Effector memory CD4-positive, alpha-beta T cell (primary cell): ENCODE measurements at places on chromosomes 4 and X.
A peak's percentile ranks its signal among the peaks of the same experiment; 100 is the strongest.

GRCh38 chr4:7295911-7296660 is 103.7 kb downstream of the SORCS2 start:
- H3K4me1 ChIP-seq: no peaks in the 10 kb centered on the region
- H3K36me3 ChIP-seq: no peaks in the 10 kb centered on the region
- H3K27me3 ChIP-seq: no peaks in the 10 kb centered on the region
- H3K4me3 ChIP-seq: no peak overlapping the region

GRCh38 chr4:148059617-148060180 is 327.8 kb downstream of the ARHGAP10 start:
- peaks cover 23% of the 10 kb centered on the region for H3K4me1 ChIP-seq
- H3K27ac ChIP-seq: no peak overlapping the region
- no peaks in the 10 kb centered on the region for H3K27me3 ChIP-seq
- DNase-seq: no peak
- no peaks in the 10 kb centered on the region for H3K36me3 ChIP-seq

DNA sequence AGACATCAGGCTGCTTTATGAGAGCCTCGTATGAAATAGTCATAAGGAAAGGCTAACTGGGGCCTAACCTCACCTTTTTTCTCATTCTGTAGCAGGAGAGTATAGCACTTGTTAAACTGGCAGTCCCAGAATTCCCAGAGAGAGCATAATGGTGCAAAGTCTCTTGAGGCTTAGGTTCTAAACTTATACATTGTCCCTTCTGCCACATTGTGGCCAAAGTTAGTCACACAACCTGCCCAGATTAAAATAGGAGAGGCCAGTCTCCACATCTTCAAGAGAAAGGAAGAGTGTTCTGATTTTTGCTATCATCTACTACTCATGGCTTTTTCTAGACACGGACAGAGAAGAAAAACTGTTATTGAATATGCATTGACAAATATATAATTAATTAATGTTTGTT is 1588.9 kb upstream of the PCDH7 start:
- no peak overlapping the region for H3K4me3 ChIP-seq
- no peak overlapping the region for H3K27ac ChIP-seq
- no peak for DNase-seq
- no peaks in the 10 kb centered on the region for H3K36me3 ChIP-seq

- no peak for DNase-seq
- no peak overlapping the region for H3K4me3 ChIP-seq
- H3K27ac ChIP-seq: no peak overlapping the region
- no peaks in the 10 kb centered on the region for H3K36me3 ChIP-seq
Measured at GRCh38 chr4:85092943-85093342, 126.5 kb upstream of the WDFY3 start.

DNA sequence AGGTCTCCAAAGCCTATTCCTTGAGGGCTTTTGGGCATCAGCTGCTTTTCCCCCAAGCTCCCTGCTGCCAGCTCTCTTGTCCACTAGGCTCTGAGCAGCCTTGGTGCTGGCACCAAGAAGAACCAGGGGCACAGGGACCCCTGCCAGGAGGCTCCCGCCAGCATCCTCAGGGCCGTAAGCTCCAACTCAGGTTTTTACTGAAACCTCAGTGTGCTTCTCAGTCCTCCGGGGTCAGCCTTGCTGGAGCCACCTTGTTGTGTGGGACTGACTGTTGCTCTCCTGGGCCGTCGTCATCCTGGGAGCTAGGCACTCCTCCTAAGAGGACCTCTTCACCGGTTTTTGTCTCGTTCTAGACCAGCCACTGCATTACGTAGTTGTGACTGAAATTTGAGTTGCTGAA is 38.9 kb downstream of the NOP14 start:
- peaks cover 56% of the 10 kb centered on the region for H3K36me3 ChIP-seq
- DNase-seq: no peak

DNA sequence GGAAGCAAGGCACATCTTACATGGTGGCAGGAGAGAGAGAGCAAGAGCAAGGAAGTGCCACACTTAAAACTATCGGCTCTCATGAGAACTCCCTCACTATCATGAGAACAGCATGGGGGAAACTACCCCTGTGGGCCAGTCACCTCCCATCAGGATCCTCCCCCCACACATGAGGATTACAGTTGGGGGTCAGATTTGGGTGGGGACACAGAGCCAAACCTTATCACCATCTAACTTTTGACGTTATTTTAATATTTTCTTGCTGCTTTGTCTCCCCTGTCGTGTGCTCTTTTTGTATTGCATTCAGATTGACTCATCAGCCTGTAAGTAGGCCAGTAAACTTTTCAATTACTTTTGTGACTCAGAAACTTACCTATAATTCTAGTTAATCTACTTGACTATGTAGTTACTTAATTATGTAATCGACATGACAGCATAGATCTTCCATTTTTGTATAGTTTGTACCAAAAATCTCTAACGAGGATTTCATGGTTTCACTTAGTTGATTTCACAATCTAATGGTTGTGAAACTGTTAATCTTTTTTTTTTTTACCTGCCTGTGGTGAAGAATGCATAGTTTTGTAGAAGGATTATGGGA is 18.3 kb downstream of the STIM2 start:
- peak overlapping the region; percentile 61 for H3K27ac ChIP-seq
- no peaks in the 10 kb centered on the region for H3K27me3 ChIP-seq
- H3K4me3 ChIP-seq: no peak overlapping the region
- H3K4me1 ChIP-seq: peaks cover 11% of the 10 kb centered on the region

- no peak overlapping the region for H3K27ac ChIP-seq
- no peaks in the 10 kb centered on the region for H3K27me3 ChIP-seq
- no peaks in the 10 kb centered on the region for H3K4me1 ChIP-seq
- H3K4me3 ChIP-seq: no peak overlapping the region
Measured at GRCh38 chr4:186839122-186840037, 115.7 kb upstream of the FAT1 start.

- no peak overlapping the region for H3K27ac ChIP-seq
- no peaks in the 10 kb centered on the region for H3K27me3 ChIP-seq
- H3K4me1 ChIP-seq: peaks cover 29% of the 10 kb centered on the region
- DNase-seq: no peak
Measured at GRCh38 chrX:72271091-72271788, 5.8 kb downstream of the RPS4X start.

- H3K4me3 ChIP-seq: no peak overlapping the region
- DNase-seq: no peak
- H3K27me3 ChIP-seq: no peaks in the 10 kb centered on the region
- H3K4me1 ChIP-seq: no peaks in the 10 kb centered on the region
- H3K36me3 ChIP-seq: no peaks in the 10 kb centered on the region
Measured at GRCh38 chr4:120059036-120059435, 7.6 kb downstream of the MAD2L1 start.

GRCh38 chrX:110145854-110146253 is 142.9 kb downstream of the TMEM164 start:
- DNase-seq: no peak
- H3K4me1 ChIP-seq: no peaks in the 10 kb centered on the region
- H3K4me3 ChIP-seq: no peak overlapping the region
- no peaks in the 10 kb centered on the region for H3K27me3 ChIP-seq

DNA sequence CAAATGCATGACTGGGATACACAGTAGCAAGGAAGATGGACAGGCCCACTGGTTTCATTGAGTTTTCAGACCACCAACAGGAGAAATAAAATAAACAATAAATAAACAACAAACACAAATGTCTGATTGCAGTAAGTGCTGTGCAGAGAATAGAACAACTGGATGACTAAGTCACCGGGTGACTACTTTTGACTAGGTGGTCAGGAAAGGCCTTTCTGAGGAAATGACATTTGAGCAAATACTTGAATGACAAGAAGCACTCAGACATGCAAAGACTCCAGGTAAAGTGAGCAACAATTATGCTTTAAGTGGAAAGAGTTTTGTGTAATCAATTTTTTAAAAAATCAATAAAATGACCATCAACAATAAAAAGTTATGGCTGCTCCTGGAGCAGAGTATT is 137.7 kb downstream of the BTC start:
- H3K36me3 ChIP-seq: no peaks in the 10 kb centered on the region
- H3K4me3 ChIP-seq: no peak overlapping the region
- DNase-seq: no peak
- H3K27ac ChIP-seq: no peak overlapping the region
- H3K4me1 ChIP-seq: no peaks in the 10 kb centered on the region
- H3K27me3 ChIP-seq: no peaks in the 10 kb centered on the region

- H3K27ac ChIP-seq: no peak overlapping the region
- H3K4me3 ChIP-seq: no peak overlapping the region
- H3K27me3 ChIP-seq: no peaks in the 10 kb centered on the region
- H3K36me3 ChIP-seq: no peaks in the 10 kb centered on the region
- DNase-seq: no peak
Measured at GRCh38 chr4:14841801-14842768, 160.2 kb upstream of the CPEB2 start.

- H3K27ac ChIP-seq: no peak overlapping the region
- H3K27me3 ChIP-seq: no peaks in the 10 kb centered on the region
- no peaks in the 10 kb centered on the region for H3K36me3 ChIP-seq
- DNase-seq: no peak
Measured at GRCh38 chr4:111697176-111697942, 447.9 kb upstream of the FAM241A start.

- no peaks in the 10 kb centered on the region for H3K27me3 ChIP-seq
- H3K27ac ChIP-seq: no peak overlapping the region
- no peak overlapping the region for H3K4me3 ChIP-seq
- H3K4me1 ChIP-seq: no peaks in the 10 kb centered on the region
- no peak for DNase-seq
Measured at GRCh38 chr4:73902038-73902637, 32.9 kb downstream of the CXCL1 start.

- H3K27ac ChIP-seq: no peak overlapping the region
- H3K4me1 ChIP-seq: no peaks in the 10 kb centered on the region
- no peak for DNase-seq
- no peaks in the 10 kb centered on the region for H3K36me3 ChIP-seq
- no peak overlapping the region for H3K4me3 ChIP-seq
Measured at GRCh38 chr4:101835121-101835904, 44.8 kb downstream of the BANK1 start.

- no peak overlapping the region for H3K27ac ChIP-seq
- H3K4me3 ChIP-seq: no peak overlapping the region
- H3K27me3 ChIP-seq: no peaks in the 10 kb centered on the region
- no peaks in the 10 kb centered on the region for H3K4me1 ChIP-seq
- no peak for DNase-seq
Measured at GRCh38 chr4:11710453-11711093, 281.9 kb upstream of the HS3ST1 start.

- H3K27me3 ChIP-seq: no peaks in the 10 kb centered on the region
- H3K4me1 ChIP-seq: no peaks in the 10 kb centered on the region
- H3K36me3 ChIP-seq: no peaks in the 10 kb centered on the region
- no peak overlapping the region for H3K27ac ChIP-seq
- DNase-seq: no peak
- no peak overlapping the region for H3K4me3 ChIP-seq
Measured at GRCh38 chr4:138749303-138749702, 266.3 kb upstream of the NOCT start.

- no peak overlapping the region for H3K27ac ChIP-seq
- DNase-seq: no peak
- no peaks in the 10 kb centered on the region for H3K27me3 ChIP-seq
- H3K4me1 ChIP-seq: no peaks in the 10 kb centered on the region
- no peaks in the 10 kb centered on the region for H3K36me3 ChIP-seq
Measured at GRCh38 chr4:98166731-98167041, 23.4 kb upstream of the STPG2 start.

DNA sequence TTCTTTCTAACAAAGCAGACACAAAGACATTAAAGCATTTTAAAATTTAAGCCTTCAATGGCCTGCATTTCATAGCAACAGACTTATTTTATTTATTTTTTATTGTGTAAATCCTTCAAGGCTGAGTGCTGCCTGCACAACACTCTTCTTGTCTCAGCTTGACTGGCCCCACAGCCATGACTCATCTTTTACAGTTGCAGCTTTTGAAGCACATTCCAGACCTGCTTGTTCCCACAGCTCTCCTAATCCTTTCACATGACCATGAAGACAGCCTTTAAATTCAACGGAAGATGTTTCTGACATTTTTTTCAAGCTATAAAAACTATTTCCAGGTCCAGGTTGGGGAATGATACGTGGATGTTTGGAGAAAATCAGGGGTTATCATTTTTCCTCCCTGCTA is 276.9 kb upstream of the TACR3 start:
- no peak overlapping the region for H3K27ac ChIP-seq
- no peaks in the 10 kb centered on the region for H3K4me1 ChIP-seq

DNA sequence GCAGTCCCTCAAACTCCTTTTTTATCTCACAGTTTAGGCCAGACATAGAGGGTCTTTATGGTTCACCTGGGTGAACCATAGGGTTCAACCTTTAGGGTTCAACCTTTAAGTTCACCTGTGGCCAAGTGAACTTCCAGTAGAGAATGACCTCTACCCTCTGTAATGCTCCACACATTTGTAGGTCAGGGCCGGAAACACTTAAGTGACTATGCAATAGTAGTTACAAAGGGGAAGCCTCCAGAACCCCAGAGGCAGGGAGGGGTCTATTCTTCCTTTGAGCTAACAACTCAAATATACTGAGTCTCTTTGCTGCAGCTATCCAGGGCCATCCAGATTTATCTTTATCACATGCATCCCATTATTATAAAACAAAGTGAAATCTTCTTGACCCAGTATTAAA is 100.0 kb downstream of the LARP1B start:
- no peak overlapping the region for H3K4me3 ChIP-seq
- DNase-seq: no peak
- H3K27me3 ChIP-seq: no peaks in the 10 kb centered on the region
- H3K4me1 ChIP-seq: no peaks in the 10 kb centered on the region
- H3K27ac ChIP-seq: no peak overlapping the region

- no peaks in the 10 kb centered on the region for H3K4me1 ChIP-seq
- H3K4me3 ChIP-seq: no peak overlapping the region
- H3K27me3 ChIP-seq: no peaks in the 10 kb centered on the region
- no peaks in the 10 kb centered on the region for H3K36me3 ChIP-seq
- no peak for DNase-seq
- no peak overlapping the region for H3K27ac ChIP-seq
Measured at GRCh38 chr4:77662396-77662795, 56.8 kb downstream of the CXCL13 start.

DNA sequence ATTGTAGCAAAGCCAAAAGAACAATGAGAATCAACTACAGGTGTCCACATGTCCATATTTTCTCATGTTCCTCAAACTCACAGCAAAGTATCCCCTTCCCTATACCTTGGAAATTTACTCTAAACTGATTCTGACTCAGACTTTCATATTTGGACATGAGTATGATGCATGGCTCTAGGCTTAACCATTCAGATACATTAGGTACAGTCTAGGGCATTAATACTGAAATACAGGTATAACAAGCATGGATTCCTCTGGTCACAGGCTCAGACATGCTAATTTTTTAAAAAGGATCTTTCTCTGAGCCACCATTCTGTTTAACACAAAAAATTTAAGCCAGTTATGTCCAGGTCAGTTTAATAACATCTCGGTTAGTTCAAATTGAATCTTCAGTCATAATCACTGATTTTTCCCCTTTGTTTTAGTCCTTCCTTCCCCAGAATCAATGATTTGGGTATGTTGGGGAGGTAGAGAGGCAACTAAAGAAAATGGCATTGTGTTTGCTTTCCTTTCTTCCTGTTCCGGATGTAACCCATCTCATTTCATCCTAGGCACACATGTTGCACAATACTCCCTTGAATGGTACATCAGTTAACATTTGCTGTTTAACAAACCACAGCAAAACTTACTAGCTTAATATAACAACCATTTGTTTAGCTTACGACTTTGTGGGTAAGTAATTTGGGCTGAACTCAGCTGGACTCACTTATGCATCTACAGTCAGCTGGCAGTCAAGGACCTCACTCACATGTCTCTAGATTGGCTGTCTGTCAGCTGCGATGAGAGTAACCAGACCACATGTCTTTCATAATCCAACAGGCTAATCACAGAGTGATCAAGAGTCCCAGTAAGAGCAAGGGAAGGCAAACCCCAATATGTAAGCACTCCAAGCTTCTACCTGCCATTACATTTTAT is 75.3 kb upstream of the GRIA3 start:
- H3K4me1 ChIP-seq: no peaks in the 10 kb centered on the region
- H3K4me3 ChIP-seq: no peak overlapping the region
